NCI-H2029 (cell line): ENCODE measurements at places on chromosomes 16 and 17.

- DNase-seq, result no peak
These were observed 2.5 kb upstream of the SRRM2 start for GRCh38 chr16:2749936-2750335.

DNA sequence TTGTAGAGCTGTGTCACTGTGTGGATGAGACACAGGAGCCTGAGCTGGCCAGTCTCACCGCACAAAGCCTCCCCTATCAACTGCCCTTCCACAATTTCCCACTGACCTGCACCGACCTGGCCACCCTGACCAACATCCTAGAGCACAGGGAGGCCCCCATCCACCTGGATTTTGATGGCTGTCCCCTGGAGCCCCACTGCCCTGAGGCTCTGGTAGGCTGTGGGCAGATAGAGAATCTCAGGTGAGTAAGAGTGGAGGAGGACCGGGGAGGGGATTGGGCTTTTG is 37.4 kb downstream of the NLRC5 start:
- no peak for DNase-seq

DNA sequence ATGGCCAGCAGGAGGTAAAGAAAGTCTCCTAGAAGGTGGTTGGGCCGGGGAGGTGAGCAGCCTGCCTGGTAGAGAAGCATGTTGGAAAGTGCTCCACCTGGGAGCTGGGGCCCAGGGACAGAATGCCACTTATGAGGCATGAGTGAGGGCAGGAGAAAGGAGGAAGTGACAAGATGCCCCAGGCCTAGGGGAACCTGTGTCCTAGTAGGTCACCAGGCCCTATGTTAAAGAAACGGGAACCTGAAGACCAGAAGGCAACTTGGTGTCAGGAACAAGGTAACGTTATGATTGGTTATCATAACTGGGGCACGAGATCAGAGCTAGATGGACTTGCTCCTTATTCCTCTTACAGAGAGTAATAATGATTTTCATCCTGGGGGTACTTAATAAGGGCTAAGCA is 34.3 kb downstream of the PITPNC1 start:
- DNase-seq, result no peak

- DNase-seq, result no peak
These were observed 61.3 kb downstream of the C17orf67 start for GRCh38 chr17:56772442-56772841.

DNA sequence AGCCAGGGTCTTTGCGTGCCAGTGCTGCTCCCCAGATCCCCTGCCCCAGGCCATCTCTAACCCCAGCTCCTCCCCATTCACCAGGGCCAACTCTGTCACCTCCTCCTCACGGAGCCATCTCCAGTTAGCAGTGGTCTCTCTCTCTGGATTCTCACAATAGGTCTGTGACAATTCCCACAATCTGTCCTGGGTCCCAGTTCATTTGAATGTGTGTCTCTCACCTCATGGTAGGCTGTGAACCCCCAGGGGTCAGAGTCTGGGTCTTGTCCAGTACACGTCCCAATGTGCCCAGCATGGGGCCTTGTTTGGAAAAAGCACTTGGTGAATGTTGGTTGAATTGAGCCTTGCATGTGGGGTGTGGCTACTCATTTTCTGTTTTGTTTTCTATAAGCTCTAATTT is 205.3 kb downstream of the PHKB start:
- DNase-seq, result no peak

DNA sequence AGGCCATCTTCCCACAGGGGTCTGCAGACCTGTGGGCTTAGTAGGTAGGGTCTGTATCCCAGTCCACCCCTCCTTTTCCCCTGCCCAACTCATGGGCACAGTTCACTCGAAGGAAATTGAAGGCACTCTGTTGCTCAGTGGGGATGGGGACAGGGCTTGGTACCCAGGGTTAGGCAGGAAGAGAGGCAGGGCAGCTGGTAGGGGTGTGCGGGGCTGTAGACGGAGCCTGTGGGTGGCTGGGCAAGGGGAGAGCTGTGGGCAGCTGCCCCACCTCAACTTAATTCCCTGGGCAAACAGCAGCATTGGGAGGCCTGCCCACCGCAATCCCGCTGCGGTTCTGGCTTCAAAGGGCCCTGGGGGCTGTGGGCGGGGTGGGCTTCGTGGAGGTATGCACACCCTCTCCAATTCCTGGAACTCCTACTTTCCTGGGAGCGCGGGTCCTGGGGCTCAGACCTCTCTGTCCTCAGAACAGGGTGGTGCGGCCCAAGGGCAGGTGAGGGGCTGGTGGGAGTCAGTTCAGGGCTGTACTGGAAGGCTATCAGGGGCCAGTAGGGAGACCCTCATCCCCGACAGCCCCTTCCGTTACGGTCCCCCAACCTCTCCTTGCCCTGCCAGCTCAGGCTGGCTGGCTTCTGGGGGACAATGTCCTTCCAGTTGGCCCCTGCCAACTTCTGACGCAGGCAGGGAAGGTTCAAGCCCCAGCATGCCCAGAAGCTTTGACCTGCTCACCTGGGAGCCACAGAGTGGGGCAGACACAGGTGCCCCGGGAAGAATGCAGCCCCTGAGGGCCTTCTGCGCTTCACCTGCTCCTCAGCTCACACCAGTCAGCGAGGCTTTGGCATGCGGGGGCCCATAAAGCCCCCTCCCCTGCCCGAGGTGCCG is 9.1 kb downstream of the FOXJ1 start:
- no peak for DNase-seq

DNA sequence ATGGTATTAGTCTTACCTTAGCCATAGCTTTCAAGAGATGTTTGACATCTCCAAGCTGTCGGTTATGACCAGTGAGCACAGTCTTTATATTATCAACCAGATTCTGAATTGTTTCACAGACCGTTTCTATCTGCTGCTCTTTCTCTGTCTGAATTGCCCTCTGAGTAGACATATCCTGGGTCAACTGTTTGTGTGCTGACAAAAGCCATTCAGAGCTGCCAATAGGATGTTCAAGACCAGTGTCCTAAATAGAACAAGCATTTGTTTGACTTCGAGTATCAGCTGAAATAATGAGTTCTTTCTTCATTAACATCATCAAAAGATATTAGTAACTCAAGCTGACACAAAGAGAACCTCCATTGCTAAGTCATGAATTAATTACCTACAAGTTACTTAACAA is 14.9 kb upstream of the ARL6IP1 start:
- DNase-seq, result no peak

GRCh38 chr17:73653810-73654209 is 9.6 kb upstream of the SDK2 start:
- no peak for DNase-seq

DNA sequence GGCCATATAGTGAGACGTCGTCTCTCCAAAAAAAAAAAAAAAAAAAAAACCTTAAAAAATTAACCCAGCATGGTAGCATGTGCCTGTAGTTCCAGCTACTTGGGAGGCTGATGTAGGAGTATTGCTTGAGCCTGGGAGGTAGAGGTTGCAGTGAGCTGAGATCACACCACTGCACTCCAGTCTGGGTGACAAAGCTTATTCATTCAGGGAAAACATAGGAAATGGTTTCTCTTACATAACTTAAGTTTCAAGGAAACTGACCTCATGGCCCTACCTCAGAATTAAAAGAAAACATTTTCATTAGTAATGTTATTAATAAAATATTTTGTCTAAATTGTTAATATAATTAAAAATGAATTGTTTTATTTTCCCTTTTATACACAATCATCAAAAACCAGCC is 31.4 kb downstream of the COG1 start:
- no peak for DNase-seq

GRCh38 chr16:81006211-81006812 is 373 bp downstream of the CMC2 start:
- DNase-seq, result no peak

DNA sequence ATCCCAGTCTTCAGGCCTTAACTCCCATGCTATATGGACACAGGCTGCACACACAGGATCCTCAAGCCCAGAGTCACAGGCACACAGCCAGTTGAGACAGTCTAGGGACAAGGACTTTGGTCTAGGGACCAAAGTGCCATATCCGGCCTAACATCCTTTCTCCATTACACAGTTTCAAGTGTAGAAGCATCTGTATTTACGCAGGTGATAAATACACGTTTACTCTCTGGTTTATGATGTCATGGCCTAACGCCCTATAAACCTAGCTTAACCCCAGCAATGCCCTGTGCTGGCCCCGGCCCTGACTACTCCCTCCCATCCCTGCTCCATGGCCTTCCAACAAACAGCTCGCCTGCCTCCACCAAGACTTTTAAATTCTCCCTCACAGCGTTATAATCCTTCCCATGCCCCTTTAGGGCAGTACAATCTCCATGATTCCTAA is 17.1 kb downstream of the CUEDC1 start:
- DNase-seq, result peak; percentile 87

DNA sequence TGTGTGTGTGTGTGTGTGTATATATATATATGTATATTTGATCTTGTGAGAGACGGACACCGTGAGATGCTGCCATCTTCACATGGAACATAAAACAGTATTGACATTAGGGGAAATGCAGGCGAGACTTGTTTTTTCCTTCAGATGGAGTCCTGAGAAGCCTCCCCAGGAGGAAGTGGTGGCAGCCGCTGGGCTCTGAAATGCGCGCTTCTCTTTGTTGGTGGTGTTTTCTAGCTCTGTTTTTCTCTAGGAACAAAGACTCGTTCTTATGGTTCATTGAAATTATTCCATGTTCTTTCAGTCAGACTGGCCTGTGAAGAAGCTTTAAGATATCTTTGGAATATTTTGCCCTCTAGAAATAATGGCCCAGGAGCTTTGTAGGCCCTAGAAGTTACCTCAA is 32.9 kb downstream of the SNX29 start:
- DNase-seq, result no peak

DNA sequence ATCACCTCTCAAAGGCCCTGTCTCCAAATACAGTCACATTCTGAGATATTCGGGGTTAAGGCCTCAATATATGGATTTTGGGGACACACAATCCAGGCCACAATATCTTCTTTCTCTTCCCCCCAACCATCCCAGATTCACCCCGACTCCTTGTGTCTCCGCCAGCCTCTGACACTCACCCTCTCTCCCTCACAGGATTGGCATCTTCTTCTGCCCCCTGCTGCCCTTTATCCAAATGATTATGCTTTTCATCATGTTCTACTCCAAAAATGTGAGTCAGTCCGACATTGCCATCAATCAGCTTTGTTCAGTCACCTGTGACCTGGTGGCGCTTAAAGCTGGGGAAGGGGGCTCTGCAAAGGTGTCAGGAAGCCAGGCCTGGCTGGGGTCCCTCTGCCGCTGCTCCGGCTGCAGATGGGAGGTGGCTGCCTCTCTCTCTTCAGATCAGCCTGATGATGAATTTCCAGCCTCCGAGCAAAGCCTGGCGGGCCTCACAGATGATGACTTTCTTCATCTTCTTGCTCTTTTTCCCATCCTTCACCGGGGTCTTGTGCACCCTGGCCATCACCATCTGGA is 35.1 kb downstream of the GDE1 start:
- DNase-seq, result no peak

DNA sequence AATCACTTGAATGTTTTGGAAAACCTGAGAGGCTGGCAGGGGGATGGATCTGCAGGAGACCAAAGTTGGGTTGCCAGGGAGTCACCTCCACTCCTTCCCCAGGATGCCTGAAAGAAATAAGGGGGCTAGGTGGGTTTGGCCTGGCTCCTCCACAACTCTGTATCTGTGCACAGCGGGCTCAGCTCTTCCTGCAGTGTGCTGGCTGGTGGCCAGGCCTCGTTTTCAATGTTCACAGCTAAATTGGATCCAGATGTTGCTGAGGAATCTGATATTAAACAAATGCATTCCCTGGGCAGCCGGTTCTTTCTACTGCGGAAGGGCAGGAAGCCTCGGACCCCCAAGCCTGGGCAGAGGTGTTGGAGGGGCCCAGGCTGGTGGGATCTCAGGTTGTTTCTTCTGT is 106.2 kb downstream of the N4BP1 start:
- no peak for DNase-seq

- no peak for DNase-seq
These were observed 14.5 kb upstream of the RASL10B start for GRCh38 chr17:35716897-35717465.

- DNase-seq, result peak; percentile 53
These were observed 189.4 kb upstream of the CDH8 start for GRCh38 chr16:62225675-62226074.

- DNase-seq, result no peak
These were observed 285.4 kb upstream of the CDH8 start for GRCh38 chr16:62321606-62322005.

GRCh38 chr16:15038689-15039088 is 17.2 kb downstream of the NTAN1 start:
- no peak for DNase-seq

DNA sequence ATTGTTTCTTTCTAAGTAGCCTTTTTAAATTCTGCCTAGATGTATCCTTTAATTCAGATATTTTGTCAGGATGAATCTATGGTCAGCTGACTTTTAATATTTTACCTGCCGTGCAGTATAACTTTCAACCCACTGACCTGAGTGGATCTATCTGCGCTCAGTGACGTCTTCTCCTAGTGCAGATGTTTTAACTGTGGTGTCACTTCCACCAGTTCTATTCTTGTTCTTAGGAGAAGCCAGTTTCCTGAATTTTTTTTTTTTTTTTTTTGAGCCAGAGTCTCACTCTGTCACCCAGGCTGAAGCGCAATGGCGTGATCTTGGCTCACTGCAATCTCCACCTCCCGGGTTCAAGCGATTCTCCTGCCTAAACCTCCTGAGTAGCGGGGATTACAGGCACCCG is 5.0 kb upstream of the TM4SF5 start:
- no peak for DNase-seq

DNA sequence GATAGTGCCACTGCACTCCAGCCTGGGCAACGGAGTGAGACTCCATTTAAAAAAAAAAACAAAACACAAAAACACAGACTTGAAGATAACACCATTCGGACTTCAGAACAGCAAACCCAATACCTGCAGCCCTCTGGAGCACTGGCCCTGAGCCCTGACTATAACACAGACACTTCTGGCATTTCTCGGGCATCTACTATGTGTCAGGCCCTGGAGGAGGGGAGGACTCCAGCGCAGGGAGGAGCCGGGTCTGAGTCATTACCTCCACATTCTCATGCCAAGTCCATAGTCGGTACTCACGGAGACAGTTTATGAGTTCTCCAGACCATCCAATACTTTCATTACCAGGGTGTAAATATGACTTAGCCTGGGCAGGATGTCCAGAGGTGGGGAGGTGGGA is 48.8 kb downstream of the PITPNM3 start:
- no peak for DNase-seq

DNA sequence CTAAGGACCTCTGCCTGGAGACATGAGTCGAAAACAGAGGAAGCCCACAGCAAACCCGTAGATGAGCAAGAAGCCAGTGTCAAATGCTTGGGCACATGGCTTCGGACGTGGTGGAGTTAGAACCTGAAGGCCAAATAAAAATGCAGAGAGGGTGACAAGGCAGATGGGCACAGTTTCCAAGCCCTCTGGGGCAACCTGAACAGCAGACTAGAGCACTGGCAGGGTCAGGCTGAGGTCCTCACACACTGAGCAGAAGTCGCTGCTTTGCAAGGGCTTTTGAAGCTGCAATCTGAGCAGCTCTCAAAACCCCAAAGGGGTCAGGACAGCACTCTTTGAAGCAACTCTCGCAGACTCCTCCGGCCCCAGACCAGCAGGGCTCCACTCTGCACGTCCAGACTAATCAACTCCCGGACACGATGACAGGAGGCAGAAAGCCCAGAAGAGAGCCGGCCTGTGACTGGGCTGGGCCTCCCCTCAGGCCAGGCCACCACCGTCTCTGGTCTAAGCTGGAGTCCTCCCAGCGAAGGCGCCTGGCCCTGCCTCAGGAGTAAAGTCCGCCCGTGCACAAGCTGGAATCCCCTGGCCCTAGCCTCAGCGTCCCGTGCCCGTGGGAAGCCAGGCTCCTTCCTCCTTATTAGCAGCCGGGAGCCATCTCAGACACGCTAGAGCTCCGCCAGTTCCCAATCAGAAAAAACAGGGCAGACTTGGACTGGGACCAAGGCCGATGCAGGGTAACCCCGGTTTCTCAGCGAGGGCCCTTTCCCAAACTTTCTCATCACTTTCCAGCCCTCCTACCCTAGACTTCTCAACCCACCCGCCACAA is 924 bp downstream of the SMARCD2 start:
- no peak for DNase-seq
